ENCODE measurements at places on chromosomes 6 and 20.

DNA sequence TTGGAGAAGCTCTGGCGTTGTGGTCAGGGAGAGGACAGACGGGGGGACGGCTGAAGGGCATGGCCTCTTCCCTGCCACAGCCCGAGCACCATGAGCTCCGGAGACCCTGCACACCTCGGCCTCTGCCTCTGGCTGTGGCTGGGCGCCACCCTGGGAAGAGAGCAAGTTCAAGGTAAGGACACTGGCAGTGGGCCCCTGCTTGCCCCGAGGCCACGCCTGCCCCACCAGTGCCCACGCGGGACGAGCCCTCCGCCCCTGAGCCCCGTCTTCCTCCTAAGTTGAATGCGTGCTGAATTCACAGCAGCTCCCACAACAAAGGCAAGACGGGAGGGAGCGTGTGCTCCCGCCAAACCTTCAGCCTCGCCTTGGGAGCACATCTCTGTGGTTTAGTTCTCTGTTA lies 2.0 kb downstream of the COL20A1 start:
- DNase-seq = no peak

DNA sequence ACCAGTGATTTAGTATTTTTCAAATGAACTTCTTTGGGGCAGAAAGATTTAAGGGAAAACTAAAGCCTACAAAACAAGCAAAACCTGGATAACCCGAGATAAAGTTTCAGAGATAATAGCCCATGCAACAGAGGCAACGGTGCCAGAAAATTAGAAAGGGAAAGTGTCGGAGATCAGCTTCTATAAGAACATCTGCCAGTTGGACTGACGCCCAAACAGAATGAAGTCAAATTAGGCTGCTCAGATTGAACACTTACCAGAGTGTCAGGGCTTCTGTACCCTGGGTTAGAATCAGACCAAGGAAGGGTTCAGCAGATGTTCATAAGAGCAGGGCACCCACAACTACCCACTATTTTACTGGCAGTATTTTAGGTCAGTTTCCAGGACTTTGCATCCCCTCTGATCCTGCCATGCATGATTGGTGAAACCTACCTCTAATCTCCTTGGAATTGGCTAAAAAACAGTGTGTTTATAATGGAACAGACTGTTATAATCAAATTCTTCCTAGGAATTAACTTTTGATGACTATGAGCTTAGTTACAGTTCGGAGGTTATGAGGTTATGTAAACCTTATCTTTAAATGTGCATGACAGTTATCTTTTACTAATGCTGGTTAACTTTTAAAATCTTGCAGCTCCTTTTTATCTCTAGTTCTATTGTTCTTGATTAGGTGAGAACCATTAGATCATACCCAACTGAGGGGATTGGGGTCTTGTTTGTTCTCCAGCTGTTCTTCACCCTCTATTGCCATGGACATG lies 13.1 kb downstream of the BMP2 start:
- DNase-seq = no peak

DNA sequence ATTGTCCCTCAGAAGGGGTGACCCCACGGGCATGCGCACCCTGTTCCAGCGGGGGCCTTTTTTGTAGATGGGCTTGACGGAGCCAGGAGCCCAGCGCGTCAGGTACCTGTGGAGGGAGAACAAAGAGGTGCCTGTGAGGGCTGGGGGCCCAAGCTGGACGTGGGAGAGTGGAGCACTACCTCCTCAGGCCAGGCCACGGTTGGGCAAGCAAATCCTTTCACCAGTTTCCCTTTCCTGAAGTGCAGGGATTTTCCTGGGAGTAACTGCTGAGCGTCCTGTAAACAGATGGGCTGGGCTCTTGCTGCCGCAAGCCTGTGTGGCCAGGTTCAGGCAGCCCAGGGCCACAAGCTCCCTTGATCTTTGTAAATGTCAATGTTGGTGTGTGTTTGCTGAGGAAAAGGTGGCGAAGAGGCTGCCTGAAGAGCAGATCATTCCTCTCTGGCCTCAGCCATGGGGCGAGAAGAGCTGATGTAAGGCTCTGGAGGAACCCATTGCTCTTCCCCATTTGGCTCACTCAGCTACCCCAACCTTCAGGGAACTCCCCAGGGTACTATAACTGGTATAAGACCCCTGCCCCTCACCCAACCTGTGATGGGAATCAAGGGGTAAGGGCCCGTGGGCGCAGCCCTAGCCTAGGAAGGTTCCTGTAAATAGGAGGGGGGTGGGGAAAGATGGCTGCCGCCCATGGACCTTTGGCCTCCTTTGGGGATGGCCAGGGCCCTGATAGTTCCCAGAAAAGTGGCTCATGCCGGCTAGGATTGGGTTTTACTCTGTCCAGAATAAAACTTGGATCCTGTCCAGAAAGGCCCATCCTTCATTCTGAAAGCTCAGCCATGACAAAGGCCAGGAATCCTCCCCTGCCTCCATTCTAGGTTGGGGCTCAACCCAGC lies 15.5 kb downstream of the MRPS18A start:
- DNase-seq = no peak

GRCh38 chr6:102390541-102390940 lies 997.0 kb downstream of the GRIK2 start:
- DNase-seq = no peak

GRCh38 chr6:107491138-107491609 lies 1.3 kb downstream of the SOBP start:
- DNase-seq = no peak

- peak; percentile 20 for DNase-seq
These were observed 236.1 kb downstream of the KCNQ5 start for GRCh38 chr6:72857791-72858585.

DNA sequence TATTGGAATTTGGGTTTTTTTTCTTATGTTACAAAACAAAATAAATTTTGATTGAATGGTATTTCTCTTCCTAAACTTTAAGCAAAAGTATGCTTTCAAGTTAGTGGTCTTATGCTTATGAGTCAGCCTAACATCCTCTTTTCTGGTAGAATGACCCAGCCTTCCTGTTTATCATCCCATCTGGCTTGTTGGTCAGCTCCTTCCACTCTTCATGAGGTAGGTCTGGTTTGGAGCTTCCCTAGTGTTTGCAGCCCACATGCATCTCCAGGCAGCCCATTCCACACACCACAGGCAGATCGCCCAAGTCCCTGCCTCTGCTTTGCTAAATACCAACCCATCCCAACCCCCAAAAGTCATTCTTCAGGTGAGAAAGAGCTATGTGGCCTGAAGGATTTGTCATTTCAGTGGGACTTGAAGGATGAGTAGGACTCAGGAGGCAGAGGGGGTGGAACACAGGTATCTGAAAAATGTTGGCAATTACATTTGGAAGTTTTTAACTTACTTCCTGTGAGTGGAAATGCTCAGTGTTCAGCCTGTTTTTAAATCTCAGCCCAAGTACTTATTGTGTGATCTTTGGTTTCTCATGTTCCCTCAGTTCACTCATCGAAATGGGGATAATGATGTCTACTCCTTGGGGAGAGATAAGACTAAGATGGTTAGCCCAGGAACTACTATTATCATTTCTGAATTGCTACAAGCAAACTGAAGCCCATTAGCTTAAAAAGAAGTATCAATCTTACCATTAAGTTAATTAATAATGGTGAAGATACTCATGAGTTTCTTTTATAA lies 294.0 kb downstream of the ADGB start:
- DNase-seq = peak; percentile 79

DNA sequence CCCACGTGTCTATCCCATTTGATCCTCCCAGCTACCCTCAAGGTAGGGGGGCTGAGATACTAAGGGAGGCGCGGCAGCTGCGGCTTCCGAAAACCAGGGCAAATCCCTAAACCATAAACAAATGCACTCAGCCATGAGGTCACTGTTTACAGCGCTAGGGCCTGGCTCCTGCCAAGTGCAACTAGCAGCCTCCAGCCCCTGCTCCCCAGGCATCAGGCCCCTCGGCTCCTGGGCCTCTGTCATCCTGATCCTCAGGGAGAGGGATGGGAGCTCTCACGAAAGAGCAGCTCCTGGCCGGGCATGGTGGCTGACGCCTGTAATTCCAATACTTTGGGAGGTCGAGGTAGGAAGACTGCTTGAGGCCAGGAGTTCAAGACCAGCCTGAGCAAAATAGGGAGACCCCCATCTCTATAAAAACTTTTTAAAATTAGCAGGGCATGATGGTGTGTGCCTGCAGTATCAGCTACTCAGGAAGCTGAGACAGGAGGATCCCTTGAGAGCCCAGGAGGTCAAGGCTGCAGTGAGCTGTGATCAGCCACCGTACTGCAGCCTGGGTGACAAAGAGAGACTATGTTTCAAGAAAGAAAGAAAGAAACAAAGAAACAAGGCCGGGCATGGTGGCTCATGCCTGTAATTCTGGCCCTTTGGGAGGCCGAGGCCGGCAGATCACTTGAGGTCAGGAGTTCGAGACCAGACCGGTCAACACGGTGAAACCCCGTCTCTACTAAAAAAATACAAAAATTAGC lies 42.5 kb upstream of the TLDC2 start:
- DNase-seq = no peak

DNA sequence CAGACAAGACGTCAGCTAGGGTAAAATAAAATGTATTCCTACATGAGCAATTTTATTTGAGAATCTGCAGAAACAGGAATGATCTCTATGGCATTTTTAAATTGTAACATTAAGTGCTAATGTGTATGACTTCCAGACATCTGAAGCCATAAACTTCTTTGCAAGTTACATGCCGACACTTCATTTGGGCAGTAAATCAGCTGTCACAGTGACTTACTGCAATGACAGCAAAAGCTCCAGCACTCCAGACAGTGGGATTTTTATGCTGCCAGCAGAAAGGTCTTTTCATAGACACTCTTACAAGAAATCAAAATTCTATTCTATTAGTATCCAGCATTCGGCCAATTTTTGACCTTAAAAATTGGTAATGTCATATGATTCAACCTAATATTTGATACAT lies 156.3 kb upstream of the SNX9 start:
- DNase-seq = no peak

GRCh38 chr6:36615018-36615761 lies 21.0 kb downstream of the SRSF3 start:
- no peak for DNase-seq

GRCh38 chr6:168499045-168499650 lies 58.2 kb downstream of the SMOC2 start:
- DNase-seq = no peak

- no peak for DNase-seq
These were observed 99.7 kb upstream of the RALGAPA2 start for GRCh38 chr20:20812136-20812535.

- no peak for DNase-seq
These were observed 874 bp downstream of the ZBTB46 start for GRCh38 chr20:63829945-63830835.

- DNase-seq = peak; percentile 67
These were observed 25.2 kb upstream of the C20orf204 start for GRCh38 chr20:64010711-64011237.

DNA sequence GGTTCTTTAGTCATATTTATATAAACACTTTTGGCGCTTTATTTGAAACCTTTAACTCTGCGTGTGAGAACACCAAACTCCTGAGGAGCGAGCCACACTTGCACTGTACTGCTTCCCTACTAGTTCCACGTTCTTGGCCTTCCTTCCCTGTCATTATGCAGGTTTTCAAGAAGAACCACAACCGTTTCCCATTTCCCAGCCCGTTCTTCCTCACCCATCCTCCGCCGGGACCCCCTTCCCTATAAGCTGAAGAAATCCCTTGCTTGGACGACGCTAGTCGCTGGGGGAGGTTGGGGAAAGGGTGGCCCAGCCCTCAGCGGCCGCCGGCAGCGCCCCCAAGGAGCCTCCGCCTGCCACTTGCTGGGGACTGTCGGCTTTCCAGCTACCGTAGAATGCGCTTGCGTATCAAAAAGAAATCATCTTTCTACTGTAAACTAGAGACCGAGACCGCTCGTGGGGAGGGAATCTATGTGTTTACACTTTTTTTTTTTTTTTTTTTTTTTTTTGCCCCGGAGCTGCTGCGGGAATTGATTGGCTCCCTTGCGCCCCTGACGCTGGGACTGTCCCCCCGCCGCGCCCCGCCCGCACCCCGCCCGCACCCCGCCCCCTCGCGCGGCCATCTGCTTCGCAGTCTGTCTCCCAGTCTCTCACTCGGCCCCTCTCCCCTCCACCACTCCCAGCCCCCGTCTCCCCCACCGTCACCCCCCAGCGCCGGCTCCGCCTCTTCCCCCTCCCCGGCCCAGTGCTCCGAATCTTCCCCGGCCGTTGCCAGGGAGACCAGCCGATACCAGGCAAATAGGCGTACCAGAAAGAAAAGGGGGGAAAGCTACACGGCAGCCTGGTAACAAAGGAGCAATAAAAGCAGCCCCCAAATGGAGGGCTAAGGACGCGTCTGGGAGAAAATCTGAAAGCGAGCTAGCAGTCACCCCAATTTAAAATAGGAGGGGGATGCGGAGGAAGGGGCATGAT lies 2.3 kb upstream of the MARCKS start:
- peak; percentile 39 for DNase-seq

DNA sequence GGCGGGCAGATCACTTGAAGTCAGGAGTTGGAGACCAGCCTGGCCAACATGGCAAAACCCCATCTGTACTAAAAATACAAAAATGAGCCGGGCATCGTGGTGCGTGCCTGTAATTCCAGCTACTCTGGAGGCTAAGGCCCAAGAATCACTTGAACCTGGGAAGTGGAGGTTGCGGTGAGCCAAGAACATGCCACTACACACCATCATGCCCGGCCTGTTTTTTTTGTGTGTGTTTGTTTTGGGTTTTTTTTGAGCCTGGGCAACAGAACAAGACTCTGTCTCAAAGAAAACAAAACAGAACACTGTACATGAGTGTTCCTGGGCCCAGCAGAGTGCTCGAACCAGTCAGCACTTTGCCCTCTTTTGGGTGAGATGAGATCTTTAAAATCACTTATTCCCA lies 159.1 kb downstream of the MTHFD1L start:
- no peak for DNase-seq

- no peak for DNase-seq
These were observed 159.6 kb upstream of the FLRT3 start for GRCh38 chr20:14497004-14497403.

- DNase-seq = no peak
These were observed 22.7 kb downstream of the PMEPA1 start for GRCh38 chr20:57686931-57687652.

GRCh38 chr6:136039185-136039584 lies 187.7 kb downstream of the PDE7B start:
- DNase-seq = no peak

DNA sequence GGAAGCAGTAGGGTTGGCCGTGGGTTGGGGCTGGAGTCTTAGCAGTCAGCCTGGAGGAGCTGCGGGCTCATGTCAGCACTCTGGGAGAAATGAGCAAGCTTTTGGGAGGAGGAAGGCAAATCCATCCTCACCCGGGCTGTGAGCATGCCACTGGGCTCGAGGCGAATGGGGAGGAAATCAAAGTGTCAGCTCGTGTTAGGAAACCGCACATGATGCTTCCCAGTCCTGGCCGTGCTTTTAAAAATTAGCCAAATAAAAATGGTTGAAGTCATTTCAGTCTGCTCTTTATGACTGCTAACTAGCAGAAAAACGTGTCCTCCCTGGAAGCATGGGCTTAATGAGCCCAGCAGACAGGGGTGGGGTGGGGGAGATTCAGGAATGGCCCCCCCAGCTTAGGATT lies 98.1 kb downstream of the NFATC2 start:
- no peak for DNase-seq

- no peak for DNase-seq
These were observed 124.1 kb upstream of the RPS6KA2 start for GRCh38 chr6:166751051-166751595.

- DNase-seq = no peak
These were observed 313.9 kb upstream of the SOX4 start for GRCh38 chr6:21279619-21280018.

- DNase-seq = no peak
These were observed 558.2 kb upstream of the CITED2 start for GRCh38 chr6:139932671-139933070.

- no peak for DNase-seq
These were observed 642.1 kb downstream of the EPHA7 start for GRCh38 chr6:92777146-92777740.

GRCh38 chr6:7580537-7580926 lies 9.5 kb upstream of the SNRNP48 start:
- DNase-seq = no peak

- DNase-seq = no peak
These were observed 92.7 kb upstream of the SIRPA start for GRCh38 chr20:1802385-1803060.
